ENCODE measurements at places on chromosomes 7 and 10.

DNA sequence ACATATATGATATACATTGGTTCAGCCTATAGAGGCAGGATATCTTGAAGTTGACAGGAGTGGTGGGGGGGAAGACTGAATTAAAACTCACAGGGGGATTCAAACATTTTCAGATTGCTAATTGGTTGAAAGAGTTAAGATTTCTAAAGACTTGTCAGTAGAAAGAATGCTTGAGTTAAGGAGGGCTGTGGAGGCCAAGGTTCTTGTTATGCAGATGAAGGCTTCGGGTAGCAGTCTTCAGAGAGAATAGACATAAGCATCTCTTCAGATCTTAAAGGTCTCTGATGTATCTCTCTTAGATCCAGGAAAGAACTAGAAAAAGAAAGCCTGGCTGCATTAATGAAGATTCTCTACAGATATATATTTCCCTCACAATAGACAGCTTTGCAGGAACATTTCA lies 209.8 kb upstream of the SEMA3D start:
- DNase-seq, result no peak

GRCh38 chr7:123502201-123502600 lies 32.2 kb downstream of the IQUB start:
- DNase-seq, result no peak

DNA sequence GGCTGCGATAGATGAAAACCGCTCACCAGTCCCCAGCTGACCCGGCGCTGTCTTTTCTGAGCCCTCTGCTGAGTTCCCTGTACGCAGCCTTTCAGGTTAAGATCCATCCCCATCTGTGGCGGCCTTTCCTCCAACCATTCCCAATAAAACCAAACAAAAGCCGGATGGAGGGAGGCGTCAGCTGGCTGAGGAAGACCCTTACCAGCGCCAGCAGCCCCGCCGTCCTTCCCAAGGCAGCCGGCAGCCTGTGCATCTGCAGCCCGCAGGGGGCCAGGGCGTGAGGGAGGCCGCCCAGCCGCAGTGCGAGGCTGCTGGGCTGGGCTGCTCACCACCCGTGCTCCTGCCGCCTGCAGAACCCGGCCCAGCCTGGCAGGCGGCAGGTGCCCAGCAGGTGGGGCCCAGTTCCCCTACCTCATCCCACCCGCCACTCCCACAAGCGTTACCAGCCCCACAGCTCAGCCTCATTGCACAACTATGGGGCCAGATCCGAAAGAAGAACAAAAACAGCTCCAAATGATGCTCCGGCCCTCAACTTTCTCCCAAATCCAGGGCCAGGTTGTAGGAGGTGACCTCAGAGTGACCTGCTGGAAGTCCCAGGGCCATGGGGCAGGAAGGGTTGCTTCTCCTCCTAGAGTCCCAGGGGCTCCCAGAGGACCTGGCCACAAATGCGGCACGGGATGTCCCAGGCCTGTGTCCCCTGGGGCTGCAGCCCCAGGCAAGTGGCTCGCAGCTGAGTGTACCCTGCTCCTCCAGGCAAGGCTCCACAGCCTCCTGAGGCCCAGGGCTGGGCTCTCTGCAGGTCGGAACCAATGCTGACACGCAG lies 23.8 kb downstream of the PAPOLB start:
- no peak for DNase-seq

GRCh38 chr10:77925410-77925794 lies 1.2 kb downstream of the DLG5 start:
- DNase-seq, result no peak

- no peak for DNase-seq
Measured at GRCh38 chr7:134512271-134512670, 15.1 kb upstream of the AKR1B10 start.

GRCh38 chr10:62081341-62082270 lies 180.1 kb downstream of the ARID5B start:
- DNase-seq, result peak; percentile 22

GRCh38 chr10:35324196-35324595 lies 12.1 kb upstream of the CCNY start:
- no peak for DNase-seq

DNA sequence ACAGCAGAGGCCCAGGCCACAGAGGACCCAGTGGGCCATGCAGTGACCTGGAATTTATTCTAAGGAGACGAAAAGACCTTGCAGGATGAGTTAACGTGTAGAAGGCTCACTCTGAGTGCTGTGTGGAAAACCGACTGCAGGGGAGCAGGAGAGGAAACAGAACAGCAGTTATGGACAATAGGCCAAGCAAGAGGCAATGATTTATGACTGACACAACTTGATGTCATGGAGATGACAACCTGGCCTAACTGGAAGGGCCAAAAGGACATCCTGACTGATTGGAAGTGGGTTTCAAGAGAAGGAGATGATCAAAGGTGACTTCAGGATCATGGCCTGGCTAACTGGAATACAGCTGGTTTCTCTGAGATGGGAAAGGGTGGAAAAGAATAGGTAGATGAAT lies 70.2 kb upstream of the RAPGEF5 start:
- no peak for DNase-seq

DNA sequence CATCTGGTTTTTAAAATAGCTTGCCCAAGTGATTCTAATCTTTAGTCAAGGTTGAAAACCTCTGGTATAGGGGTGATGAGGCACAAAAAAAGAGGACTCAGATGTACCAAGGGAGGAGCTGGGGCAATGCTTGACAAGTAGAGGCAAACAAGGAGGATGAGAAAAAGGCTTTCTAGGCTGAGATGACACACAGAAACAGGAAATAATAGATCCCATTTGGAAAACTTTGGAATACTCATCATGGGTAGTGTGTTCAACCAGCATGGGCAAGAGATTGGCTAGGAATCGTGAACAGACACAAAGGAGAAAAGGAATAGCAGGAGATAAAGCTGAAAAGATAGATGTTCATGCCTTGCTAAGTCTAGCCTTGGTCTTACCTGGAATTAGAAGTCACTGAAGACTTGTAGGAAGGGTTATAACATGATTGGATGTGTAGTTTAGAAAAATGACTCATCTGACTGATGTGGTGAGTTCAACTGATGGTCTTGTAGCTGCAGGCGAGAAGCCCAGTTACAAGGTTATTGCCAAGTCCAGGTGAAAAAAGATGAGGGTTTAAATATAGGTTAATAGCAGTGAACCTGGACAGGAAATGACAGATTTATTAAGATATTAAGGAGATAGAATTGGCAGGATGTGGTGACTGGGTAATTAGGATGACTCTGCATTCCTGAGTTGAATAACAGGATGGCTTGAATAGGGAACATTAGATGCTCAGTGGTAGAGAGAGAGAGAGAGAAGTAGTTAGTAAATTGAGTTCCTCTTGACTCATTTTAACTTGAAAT lies 214.0 kb upstream of the LRGUK start:
- DNase-seq, result peak; percentile 11

- DNase-seq, result no peak
Measured at GRCh38 chr10:71827852-71828251, 23.2 kb downstream of the PSAP start.

DNA sequence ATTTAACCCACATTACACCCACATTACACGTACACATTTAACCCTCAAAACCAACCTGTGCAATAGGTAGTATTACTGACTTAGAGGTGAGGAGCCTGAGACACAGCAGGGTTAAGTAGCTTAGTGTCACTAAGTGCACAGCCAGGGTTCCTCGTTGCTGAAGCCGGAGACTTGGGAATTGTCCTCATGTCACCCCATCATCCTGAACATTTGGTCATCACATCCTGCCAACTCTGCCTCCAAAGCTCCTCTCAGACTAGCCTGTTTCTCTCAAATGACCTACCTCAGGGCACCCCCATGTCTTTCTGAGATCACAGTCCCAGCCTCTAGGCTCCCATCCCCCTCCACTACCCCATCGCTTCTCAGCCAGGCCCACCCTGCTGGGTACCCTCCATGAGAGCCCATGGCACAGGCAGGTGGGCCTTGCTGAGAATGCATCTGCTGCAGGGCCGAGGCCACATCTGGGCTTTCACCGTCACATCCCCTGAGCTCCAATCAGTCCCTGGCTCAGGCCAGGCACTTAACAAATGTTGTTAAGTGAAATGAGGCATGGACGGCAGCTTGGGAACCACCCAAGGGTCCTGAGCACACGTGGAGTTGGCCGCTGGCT lies 21.1 kb upstream of the PCBD1 start:
- no peak for DNase-seq

GRCh38 chr10:59799421-59799820 lies 46.2 kb upstream of the MRLN start:
- DNase-seq, result no peak

GRCh38 chr10:117535298-117536071 lies 7.1 kb upstream of the EMX2 start:
- DNase-seq, result peak; percentile 14

DNA sequence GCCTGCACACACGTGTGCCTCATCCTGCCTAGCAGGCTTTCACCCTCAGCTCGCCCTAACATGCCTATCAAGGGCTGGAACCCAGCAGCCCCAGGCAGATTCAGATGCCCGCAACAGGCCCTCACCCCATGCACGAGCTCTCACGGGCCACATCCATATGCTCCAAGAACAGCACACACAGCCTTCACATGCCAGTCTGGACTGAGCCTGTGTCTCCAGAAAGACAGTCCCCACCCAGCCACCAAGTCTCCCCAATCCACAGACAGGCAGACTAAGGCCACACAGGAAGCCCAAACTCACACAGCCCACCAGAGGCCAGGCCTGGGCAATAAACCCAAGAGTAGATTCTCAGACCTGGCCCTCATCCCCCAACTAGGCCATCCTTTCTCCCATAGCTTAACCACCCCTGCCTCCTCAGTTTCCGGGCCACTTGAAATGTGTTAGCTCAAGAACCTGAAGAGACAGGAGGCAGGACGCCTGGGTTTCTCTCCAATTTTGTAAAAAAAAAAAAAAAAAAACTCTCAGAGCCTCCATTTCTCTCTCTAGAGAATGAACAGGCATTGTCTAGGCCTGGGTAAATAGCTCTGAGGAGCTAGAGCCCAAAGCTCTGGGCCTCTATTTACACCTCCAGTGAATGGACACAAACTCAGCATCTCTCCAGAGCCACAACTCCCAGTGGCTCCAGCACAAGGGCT lies 6.8 kb downstream of the LDB1 start:
- no peak for DNase-seq

- DNase-seq, result no peak
Measured at GRCh38 chr10:31706464-31707092, 222.1 kb downstream of the ARHGAP12 start.

GRCh38 chr7:105352018-105352612 lies 36.6 kb downstream of the SRPK2 start:
- DNase-seq, result peak; percentile 95

- DNase-seq, result no peak
Measured at GRCh38 chr10:30438021-30438850, 4.3 kb downstream of the MAP3K8 start.

DNA sequence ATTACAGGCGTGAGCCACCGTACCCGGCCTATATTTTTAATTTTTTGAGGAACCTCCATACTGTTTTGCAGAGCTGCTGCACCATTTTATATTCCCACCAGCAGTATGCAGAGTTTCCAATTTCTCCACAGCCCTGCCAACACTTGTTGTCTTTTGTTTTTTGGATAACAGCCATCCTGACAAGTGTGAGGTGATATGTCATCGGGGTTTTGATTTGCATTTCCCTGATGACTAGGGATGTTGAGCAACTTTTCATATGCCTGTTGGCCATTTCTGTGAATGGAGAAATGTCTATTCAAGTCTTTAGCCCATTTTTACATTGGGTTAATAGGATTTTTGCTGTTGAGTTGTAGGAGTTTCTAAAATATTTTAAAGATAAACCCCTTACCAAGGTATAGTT lies 22.2 kb downstream of the ENTPD7 start:
- DNase-seq, result peak; percentile 50

- DNase-seq, result no peak
Measured at GRCh38 chr7:66152371-66153191, 37.9 kb downstream of the CRCP start.

GRCh38 chr7:108308903-108309302 lies 147.3 kb downstream of the NRCAM start:
- no peak for DNase-seq

DNA sequence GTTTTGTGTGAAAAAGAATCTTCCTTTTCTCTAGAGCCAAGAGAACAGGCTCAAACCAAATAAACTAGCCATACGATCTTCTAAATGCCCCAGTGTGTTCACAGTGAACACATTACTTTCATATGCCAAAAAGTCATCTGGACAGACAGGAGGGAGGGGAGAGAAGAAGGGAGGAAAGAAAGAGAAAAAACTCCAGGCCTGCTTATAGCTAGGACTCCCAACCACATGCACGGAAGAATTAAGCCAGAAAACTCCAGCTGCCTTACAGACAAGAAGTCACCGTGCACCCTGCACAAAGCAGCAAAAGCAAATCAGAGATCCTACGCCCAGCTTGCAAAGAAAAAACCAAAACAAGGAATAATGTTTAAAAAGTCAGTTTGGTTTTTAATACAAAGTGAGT lies 34.3 kb downstream of the SNX8 start:
- no peak for DNase-seq

All from inflammatory macrophage (primary cell).